ENCODE measurements at places on chromosomes 13 and 19. TPM values are rescaled to one million over a fixed set of nuclear protein-coding genes. Genes with fewer than 3 reads are reported as not detected.

DNA sequence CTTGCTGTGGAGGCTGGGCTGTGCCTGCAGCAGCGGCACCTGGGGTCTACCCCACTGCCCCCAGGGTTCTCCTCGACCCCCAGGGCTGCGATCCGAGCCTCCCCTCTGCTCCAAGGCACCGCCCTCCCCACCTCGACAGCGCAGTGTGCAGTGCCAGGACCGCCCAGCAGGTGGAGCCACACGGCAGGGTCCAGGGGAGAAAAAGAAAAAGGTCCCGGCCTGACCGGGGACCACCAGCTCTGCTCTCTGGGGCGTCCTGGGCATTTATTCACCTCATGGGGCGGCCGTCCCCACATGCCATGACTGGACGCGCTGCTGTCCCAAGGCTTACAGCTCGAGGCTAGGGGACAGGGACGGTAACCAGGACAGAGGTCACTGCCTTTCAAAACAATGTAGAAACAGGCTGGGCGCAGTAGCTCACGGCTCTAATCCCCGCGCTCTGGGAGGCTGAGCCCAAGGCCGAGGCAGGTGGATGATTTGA, 10.6 kb downstream of the REXO1 start:
- DNase-seq: no peak

GRCh38 chr13:114162533-114162922, 16.5 kb upstream of the CFAP97D2 start:
- DNase-seq: no peak

GRCh38 chr13:60590800-60591747, 194.1 kb downstream of the TDRD3 start:
- DNase-seq: no peak

The LRRC63 gene
- 2.0 TPM for total RNA-seq

GRCh38 chr13:51639171-51639570, 54.9 kb downstream of the WDFY2 start:
- DNase-seq: no peak

The KLK15 gene
- not detected for total RNA-seq

The C2CD4C gene
- total RNA-seq: 16.1 TPM

DNA sequence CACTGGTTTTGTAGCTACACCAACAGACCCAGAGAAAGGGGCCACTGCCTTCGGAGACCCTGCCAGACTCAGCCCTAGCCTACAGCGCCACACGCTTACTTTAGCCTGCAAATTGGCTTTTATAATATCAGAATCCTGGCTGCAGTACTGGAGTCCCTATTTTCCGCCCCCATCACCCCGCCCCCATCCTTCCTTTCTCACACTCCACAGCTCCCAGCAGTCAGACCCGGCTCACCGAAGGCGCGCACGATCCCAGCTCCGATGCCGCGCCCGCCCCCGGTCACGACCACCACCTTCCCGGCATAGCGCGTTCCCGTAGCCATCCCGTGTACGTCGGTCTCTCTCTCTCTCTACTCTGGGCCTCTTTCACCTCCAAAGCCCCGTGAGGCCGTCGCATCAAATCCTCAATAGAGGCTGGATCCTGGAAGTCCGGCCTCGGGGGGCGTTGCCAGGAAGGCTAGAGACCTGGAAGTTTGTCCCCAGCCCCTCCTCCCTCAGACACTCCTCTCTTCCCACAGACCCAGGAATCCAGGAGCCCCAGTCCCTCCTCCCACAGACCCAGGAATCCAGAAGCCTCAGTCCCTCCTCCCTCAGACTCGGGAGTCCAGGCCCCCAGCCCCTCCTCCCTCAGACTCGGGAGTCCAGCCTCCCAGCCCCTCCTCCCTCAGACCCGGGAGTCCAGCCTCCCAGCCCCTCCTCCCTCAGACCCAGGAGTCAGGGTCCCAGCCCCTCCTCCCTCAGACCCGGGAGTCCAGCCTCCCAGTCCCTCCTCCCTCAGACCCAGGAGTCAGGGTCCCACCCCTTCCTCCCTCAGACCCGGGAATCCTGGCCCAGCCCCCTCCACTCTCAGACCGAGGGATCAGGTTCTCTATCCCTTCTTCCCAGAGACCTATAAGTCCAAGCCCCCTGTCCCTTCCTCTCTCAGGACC, at the start of gene HSD17B14:
TSS of gene HSD17B14 (minus strand) at position 403 of the 929 bp plus-strand sequence. CDS start at position 323, 80 bp downstream.
- DNase-seq: no peak

- DNase-seq: no peak
These were observed 1.9 kb upstream of the RASA3 start for GRCh38 chr13:114134111-114134943.

- DNase-seq: no peak
These were observed 29.3 kb downstream of the SLC7A1 start for GRCh38 chr13:29566206-29566605.

The SOHLH2 gene
- 0.31 TPM for total RNA-seq

GRCh38 chr19:41575998-41576397, at the start of gene CEACAM21:
TSS of gene CEACAM21 (plus strand) at chr19:41576166. CDS start at chr19:41576275, 109 bp downstream.
- DNase-seq: no peak

DNA sequence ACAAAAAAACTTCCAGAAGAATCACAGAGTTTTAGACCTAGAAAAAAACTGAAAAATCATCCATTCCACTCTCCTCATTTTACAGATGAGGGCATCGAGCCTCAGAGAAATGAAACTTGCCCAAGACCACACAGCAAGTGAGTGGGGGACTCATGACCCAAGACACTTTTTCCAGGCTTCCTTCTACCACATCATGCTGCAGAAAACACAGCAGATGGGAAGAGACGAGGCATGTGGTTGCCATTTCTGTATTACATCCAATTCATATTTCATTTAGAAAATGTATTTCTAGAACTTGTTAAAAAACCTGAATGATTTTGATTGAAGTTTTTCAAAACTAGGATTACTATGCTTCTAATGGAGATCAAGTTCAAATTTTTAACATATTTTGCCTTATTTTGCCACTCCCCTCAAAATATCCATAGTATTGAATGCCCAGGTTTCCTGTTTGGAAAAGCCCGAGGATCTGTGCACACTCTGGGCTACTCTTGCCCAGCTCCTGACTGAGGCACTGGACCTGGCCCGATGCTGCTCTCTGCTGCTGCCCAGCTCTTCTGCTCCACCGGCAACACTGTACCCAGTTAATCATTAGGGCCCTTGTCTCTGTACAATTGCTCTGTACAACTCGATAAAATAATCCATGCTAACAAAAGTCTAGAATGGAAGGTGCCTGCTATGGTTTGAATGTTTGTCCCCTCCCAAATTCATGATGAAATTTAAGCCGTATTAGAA, 157.4 kb downstream of the EFNB2 start:
- no peak for DNase-seq

DNA sequence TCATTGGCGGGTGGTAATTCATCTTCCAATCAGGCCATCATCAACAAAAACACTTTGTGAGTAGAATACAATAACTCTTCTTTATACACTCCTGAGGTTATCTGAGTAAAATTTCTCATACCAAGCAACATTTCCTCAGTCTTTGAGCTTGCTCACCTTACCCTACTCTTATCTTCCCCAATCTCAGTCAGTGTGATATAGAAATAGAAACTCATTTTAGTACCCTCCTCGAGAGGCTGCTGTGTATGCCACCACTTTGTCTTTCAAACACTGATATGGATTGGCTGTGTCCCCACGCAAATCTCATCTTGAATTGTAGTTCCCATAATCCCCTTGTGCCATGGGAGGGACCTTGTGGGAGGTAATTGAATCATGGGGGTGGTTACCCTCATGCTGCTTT, 209.7 kb downstream of the RBM26 start:
- DNase-seq: no peak

GRCh38 chr13:76913898-76914297, 27.7 kb upstream of the KCTD12 start:
- DNase-seq: no peak

The SYMPK gene
- total RNA-seq: 16.4 TPM

DNA sequence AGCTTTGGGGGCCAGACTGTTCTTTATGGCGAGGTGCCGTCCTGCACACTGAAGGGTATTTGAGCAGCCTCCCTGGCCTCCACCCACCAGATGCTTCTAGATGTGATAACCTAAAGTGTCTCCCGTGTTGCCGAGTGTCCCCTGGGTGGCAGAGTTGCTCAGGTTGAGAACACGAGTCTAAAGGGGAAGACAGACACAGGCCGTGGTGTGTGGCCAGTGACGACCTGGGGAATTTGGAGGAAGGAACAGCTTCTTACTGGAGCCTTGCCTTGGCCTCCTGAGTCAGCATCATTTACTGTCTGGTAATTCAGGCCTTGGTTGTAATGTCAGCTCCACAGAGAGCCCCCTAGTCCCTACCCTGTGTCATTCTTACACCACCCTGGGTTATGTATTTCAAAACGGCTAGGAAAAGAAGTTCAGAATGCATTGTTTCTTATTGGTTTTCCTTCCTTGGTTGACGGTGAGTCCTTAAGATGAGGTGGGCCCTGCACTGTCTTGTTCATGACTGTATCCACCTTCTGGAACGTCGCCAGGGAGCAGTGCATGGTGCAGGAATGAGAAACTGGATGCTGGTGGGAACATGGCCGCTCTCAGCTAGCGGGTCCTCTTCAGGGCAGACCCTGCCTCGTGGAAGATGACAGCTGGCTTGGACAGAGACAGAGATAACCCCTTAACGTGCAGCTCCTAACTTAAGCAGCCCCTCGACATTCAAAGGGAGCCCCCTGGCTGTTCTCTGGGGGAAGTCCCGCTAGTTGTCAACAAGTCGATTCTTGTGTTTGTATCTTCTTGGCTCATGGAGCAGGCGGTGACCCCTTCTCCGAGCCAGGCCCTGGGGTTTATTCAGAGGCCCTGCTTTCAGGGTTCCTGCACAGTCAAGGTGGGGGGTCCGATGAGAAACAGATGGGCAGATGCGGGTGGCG, 7.2 kb downstream of the SIN3B start:
- no peak for DNase-seq
